Stimulated activated CD4-positive, alpha-beta T cell treated with anti-CD3 and anti-CD28 coated beads, Interleukin-12 subunit alpha, Interleukin-12 subunit beta, amount 100 ng/mL, for 4 hours (primary cell): ENCODE measurements at places on chromosomes 16 and 17.

DNA sequence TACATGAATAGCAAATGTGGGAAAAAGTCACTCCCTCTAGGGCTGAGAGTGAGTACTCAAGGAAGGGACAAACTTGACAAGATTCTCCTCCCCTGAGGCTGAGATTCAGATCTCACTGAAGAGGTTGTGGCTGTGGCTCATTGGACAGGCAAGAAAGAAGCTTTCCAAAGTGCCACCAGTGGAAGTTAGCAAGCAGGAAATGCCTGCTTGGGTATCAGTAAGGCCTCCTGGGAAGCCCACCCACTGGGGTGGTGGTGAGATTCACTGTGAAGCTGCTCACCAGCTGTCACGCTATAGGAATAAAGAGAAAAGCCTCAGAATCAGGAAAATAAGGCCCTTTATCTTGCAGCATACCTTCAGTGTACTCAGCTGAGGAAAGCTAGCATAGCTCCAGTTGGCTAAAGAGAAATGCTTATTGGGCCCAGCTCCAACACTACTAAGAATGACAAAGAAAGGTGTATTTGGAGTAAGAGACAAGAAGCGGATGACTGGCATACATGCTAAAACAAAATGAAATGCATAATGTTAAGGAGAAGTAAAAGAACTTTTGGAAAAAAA lies 274.4 kb upstream of the TOM1L1 start:
- DNase-seq: no peak

DNA sequence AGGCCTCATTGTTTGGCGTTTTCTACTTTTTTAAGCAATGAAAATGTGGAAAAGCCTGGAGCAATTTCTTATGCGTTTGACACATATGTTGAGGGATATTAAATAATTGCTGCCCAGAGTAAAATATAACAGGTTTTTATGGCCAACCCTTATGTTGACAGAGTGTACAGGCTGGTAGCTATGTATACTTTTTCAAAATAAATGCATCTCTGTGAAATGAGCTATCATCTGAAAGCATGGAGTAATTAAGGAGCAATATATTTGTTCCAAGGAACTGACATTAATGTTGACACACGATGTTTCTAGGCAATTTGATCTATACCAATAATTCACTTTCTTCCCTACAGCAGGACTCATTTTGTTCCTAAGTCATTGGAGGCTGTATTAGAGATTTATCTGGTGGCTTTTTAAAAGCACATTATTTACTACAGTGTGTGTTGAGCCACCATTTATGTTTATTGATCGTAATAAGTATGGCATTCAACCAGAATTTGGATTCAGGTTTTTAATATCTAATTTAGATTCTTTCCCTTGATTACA lies 11.9 kb upstream of the KRT20 start:
- no peak for DNase-seq

DNA sequence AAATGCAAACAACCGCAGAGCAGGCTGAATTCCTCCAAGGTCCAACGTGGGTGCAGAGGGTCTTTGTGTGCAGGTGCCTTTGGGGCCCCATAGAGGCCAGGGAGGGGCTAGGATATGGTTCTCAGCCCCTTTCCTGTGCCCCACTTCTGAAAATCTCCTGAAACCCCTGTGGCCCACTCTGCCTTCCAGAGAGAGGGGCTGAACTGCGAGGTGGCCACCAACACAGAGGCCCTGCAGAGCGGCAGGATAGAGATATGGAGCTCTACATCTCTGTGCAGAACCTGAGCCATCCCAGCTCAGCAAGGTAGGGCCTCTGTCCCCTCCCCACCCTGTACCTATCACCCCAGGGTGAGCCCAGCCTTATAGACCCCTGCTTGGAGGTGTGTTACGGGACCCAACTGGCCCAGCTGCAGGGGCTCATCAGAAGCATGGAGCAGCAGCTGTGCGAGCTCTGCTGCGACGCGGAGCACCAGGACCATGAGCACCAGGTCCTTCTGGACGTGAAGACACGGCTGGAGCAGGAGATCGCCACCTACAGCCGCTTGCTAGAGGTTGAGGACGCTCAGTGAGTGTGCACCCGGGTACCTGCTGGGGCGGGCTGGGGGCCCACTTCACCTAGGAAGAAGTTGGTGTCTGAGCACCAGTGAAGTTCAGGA lies 5.5 kb downstream of the USP6 start:
- DNase-seq: no peak

DNA sequence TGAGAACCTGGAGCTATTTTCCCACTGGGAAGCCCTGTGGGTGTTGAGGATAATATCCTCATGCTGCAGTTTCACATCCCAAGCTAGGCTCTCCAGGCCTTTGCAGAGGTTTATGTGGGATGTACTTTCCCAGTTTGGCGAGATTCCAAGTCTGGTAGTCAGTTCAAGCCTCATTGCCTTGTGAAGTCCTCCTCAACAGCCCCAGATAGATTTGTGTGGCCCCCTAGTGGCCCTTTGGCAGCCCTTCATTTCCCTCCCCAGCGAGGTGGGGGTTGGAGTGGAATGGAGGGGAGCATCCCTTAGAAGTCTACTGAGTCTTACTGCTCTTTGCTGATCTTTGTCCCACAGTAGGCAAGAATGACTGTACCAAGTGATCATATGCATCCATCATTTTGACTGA lies 137.9 kb downstream of the CDH11 start:
- no peak for DNase-seq

DNA sequence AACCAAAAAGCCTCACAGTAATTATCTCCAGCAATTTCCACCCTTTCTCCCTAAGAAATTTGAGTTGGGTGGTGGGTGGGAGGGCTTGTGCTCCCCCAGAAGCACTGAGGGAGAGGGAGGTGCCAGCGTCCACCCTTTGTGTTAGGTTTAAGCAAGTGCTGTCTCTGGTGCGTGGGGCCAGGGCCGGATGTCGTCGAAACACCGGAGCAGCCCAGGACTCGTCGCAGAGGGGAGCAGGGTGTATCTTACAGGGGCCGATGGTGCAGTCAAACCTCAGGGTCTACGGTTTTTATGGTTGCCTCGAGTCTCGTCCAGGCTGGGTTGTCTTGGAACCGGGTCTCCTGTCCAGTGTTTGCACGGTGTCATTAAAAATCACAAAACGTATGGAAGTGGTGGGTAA lies 35.3 kb downstream of the METRNL start:
- no peak for DNase-seq

DNA sequence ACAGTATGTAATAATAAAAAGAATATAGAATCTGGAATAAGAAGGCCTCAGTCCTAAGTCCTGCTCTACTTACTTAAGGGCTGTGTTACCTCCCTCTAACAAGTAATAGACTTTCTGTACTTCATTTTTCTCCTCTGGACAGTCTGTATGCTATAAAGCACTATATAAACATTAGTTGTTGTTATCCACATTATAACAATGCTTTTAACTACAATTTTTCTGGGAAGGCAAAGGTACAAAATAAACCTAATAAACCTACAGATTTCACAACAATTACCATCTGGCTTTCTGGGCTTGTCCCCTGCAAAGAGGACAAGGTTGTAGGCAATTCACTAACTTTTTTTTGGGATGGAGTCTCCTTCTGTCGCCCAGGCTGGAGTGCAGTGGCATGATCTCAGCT lies 32.7 kb downstream of the RFFL start:
- DNase-seq: no peak

DNA sequence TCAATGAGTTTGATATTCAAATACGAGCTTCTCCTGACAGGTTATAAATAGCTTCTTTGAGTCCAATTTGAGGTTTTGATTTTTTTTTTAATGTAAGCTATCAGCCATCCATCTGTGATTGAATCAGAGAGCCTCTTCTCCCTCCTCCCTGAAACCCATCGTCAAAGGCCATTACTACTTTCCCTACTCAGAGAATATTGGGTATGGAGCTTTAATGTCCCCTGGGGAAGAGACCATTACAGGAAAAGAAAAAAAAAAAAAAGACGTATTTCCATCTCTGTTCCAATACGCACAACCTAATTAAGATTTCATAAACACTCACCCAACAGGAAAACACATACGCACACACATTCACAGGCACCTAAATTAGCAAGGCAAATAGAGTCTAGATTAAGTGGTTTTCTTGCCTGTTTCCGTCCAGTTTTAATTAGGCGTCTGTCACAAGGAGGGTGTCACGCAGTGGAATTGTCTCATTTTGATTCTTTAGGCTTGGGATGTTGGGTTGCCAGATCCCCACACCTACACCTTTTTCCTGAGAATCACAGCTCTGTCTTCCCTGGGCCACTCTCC lies 194.3 kb upstream of the RPL38 start:
- no peak for DNase-seq

GRCh38 chr17:27968206-27968732 lies 74.2 kb upstream of the NLK start:
- no peak for DNase-seq
